A549 (cell line): ENCODE measurements at places on chromosomes 2 and 18.
A peak's percentile ranks its signal among the peaks of the same experiment; 100 is the strongest.

GRCh38 chr2:120305296-120305695, 40.6 kb upstream of the INHBB start:
- DNase-seq, result peak; percentile 30

GRCh38 chr2:15927551-15928218, 12.7 kb upstream of the MYCN start:
- DNase-seq, result no peak

GRCh38 chr2:3598912-3599854, 4.3 kb downstream of the COLEC11 start:
- DNase-seq, result no peak

DNA sequence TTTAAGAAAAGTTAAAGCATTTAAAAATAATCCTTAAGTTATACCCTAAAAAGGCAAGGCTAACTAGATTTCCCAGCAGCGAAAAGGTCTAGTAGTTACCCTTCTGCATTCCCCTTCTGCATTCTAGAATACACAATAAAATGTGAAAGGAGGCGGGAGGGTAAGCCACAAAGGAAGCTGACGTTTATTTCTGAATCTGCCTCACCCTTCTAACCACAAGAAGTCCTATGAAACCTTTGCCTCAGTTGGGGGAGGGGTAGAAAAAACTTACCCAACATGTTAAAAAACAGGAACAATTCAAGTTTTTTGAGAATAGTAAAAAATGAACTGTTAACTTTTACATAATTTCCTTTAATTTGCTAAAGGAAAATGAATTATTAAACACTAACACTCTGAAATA, 11.3 kb downstream of the STK17B start:
- DNase-seq, result peak; percentile 53

DNA sequence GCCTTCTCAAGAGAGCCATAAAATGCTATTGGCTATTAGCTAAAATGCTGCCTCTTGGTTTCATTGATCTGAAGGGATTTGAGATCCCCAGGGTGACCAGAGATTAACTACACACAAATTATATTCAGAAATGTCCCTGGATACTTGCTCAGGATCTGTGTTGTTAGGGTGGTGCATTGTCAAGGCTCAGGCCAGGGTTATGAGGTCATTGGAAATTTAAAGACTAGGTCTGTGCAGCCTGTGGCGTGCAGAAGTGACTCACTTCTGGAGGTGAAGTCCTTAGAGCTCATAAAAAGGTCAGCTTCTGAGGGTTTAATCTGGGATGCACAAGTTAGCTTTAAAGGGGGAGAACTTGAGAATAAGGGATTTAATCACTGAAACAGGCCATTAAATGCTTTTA, 23.5 kb downstream of the LRRTM1 start:
- DNase-seq, result no peak

DNA sequence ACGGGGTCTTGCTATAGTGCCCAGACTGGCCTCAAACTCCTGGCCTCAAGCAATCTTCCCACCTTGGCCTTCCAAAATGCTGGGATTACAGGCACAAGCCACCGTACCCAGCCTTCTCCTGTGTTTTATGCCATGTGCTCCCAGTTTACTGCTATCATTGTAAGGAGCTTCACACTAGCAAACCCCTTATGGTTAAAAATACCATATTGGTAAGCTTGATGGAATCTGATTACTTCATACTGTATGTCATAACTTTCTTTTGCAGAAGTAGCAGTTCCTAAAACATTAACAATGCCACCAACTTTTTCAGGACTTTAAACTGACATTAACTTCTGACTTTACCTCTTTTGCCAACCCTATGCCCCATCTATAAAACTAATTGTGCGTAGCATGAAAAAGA, 36.2 kb downstream of the HAT1 start:
- DNase-seq, result no peak

GRCh38 chr2:236221798-236222197, 42.4 kb downstream of the ASB18 start:
- no peak for DNase-seq

DNA sequence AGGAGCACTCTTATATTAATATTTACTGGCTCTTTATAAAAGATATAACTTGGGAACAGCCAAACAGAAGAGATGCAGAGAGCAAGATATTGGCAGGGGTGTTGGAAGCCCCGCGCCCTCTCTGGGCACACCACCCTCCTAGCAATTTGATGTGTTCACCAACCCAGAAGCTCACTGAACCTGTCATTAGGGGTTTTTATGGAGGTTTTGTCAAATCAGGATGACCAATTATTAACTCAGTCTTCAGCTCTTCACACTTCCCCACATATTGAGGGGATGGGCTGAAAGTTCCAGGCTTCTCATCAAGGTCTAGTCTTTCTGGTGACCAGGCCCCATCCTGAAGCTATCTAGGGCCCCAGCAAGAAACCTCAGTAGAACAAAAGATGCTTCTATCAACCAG, 10.9 kb upstream of the INO80D start:
- no peak for DNase-seq

DNA sequence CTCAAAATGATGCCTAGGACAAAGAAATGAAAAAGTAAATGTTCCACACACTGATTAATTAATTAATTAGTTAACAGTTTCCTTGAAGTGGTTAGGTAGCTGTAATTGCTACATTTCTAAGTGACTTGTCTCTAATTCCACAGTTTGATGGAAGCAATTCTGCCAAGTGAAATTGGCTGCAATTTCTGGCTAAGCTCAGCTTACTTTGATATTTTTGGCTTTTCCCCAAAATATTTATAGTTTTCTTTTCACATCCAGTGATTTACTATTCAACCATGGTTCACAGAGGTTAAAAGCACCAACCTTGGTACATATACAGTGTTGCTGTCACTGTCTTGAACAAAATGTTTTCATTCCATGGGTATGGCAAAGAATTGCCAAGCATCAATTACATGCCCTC, 459.5 kb upstream of the CDH20 start:
- DNase-seq, result no peak

GRCh38 chr2:20091305-20091991, 40.0 kb upstream of the LAPTM4A start:
- DNase-seq, result peak; percentile 49

GRCh38 chr2:162635706-162636105, 202.9 kb downstream of the KCNH7 start:
- no peak for DNase-seq

- peak; percentile 81 for DNase-seq
Observed at GRCh38 chr2:68715353-68716041, 19.1 kb upstream of the ARHGAP25 start.

- DNase-seq, result no peak
Observed at GRCh38 chr2:111688482-111688881, 195.5 kb downstream of the ANAPC1 start.
